Cardiac septum (tissue), 1 donor: ENCODE measurements at places on chromosomes 7 and 10.
A peak's percentile ranks its signal among the peaks of the same experiment; 100 is the strongest.

- DNase-seq: no peak
These were observed 95.2 kb downstream of the GLCCI1 start for GRCh38 chr7:8063706-8064297.

DNA sequence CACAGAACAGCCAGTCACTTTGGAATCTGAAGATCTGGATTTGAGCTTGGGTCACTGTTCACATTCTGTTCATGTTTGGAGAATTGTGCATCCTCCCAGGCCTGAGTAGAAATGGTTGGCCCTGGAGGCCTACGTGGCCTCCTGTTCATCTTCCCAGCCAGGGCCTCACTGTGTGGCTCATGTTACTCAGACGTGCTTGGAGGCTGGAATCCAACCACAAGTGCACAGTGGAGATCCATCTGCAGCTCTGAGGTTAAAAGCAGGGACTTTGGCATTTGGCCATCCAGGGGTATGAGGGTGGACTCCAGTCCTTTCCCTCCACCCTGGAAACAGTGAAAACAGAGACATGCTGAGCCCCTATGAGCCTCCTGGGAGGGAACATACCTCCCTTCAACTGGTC lies 709.0 kb upstream of the IGFBP3 start:
- DNase-seq: no peak

DNA sequence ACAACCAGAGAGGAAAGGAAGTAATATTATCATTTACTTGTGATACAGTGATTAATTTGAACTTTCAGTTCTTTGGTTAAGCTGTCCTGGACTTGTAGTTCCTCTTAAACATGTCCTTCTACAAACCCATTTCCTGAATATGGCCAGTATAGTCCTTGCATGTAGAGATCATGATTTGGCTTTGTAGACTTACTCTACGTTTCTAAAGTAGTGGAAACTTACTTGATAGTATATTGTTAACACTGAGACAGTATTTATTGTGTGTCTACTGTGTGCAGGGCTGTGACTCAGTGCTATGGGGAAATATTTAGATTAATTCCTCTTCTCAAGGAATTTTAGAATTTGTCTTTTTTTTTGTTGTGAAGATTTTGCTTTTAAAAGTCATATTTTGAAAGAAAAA lies 109.5 kb downstream of the NRF1 start:
- no peak for DNase-seq

DNA sequence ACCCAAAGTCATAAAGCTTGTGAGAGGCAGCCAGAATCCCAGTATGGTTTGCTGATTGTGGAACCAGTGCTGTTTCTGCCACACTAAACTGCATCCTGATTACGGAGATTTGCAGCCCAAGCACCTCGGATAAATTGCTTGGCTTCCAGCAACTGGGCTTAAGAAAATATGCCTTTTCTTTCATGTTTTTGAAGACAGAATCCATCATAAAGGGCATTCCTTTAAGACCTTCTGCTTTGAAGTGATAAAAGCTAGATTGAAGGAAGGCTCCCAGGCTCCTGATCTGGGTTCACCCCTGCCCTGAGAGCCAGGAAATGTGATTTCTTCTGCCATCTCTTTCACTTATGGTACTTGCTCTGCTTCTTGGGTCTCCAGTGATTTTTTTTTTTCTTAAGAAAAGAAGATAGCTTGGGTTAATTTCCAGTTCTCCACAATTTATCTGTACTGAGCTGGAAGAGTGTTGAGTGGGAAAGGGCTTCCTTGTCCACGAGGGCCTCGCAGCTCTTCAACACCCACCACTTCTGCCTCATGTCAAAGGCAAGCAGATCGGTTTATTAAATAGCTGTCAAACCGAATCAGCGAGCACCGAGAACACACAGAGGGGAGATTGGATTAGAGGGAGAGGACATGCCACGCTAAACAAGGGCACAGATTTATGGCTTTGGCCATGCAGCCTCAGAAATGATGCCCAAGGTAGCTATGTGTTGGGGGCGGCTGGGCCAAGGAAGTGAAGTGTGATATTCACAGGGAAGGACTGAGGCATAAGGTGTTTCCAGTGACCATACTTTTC lies 94.9 kb upstream of the TBX20 start:
- DNase-seq: no peak

DNA sequence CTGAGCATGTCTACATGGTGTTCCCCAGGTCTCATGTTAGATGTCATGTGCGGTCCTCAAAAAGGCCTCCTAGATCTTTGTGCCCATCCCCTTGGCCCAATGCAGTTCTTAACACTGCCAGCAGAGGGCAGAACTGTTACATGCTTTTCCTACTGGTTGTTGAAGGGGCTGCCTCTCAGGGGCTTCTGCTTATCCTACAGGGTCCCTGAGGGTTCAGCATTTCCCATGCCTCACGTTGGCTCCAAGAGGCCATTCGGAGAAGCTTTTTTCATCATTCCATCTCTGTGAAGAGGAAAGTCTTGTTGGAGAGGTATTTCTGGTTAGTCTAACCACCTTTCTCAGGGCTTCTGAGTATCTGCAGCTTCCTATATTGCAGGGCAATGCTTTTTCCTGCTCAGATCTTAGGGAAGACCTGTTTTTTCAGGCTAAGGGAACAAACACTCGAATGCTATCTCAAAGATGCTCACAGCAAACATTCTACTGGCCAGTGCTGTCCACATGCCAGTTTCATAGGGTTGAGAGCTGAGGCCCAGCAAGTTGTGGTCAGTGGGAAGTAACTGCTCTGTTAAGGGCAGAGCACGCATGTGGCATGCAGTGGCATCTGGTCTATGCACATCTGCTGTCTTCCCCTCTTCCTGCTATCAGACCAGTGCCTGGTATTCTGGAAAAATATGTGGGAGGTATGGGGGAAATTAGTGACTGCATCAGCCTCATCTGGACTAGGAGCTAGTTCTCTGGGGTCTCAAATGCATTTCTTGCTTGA lies 31.5 kb downstream of the MBL2 start:
- DNase-seq: no peak

DNA sequence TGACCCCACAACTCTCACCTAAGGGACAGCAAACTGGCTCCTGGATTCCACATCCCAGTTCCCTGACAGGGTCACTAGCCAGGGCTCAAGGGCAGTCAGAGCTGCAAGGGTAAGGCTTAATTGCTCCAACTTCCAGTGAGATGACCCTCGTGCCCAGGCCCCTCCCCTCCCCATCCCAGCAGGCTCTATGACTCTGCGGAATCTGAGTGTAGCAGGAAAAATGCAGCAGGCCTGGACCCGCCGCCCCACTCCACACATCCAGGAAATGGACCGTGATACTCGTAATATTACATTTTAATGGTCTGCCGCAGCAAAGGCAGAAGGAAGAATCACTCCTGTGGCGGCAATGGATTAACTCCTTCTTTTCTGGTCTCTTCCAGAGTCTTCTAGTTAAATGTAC lies 91.7 kb upstream of the CHST15 start:
- DNase-seq: no peak

GRCh38 chr7:74615933-74616780 lies 41.4 kb upstream of the GTF2I start:
- no peak for DNase-seq

DNA sequence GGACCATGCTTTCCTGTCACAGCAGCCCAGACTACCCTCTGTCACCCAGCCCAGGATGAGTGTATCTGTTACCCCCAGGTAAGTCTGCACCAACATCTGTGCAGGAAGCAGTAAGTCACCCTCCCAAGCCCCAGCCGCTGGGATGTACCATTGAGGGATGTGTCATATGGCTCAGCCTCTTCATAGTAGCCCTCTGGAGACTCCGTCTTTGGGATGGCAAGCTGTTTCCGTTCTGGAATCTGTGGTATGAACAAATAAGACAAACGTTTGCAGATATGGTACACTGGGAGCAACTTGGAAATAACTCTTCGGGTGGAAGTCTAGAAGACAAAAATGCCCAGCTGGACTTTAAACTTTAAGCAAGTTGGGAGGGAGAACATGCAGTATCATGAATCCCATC lies 81.3 kb downstream of the AFAP1L2 start:
- DNase-seq: no peak

- DNase-seq: no peak
These were observed 3.8 kb downstream of the CCM2 start for GRCh38 chr7:45003789-45004188.

DNA sequence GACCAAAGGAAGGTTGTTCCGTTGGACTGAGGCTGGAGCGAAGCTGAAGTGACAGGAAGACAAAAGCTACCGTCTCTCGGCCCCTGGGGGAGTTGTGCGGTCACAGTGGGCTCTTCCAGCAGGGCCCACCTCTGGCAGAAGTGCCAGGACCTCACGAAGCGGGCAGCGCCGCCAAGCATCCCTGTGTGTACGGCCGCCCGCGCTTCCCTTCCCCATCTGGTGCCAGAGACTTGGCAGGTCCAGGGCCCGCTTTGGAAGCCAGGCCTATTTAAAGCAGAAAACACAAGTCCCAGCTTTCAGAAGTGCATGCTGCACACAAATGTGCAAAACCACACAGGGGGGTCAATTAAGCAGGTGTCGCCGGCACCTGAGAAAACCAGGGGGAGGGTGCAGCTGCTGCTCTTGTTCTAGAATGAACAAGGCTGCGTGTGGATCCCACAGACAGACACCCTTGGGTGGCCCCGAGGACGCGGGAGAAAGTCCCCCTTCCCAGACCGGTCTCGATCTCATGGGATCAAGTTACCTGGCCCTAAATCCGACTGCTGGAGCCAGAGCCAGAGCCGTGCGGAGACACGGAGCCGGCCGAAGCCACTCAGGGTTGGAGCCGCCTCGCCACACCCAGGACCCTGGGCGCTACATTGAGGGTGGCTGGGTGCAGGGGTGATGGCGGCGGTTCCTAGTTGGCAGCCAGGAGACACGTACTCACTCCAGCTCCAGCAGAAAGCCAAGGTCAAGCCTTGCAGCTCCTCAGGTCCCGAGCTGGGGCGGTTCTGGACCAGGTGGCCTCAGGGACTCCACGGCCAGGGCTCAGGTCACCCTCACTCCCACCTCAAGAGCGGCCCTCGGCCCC lies 51.8 kb upstream of the PPP2R2D start:
- DNase-seq: peak; percentile 72

DNA sequence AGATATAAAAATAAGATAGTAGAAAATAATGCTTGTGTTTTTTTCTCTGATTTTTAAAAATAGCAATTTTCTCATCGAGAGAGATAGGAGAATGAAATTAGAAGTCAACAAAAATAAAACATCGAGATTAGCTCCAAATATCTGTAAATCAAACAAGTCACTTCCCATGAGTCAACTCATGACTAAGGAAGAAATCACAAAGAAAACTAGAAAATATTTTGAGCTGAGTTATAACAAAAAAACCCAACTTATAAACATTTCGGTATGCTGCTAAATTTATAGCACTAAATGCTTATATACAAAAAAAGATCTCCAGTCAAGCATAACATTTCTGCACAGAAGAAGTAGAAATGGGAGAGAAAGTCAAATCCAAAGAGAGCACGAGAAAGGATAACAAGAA lies 140.1 kb downstream of the ITGA8 start:
- no peak for DNase-seq

DNA sequence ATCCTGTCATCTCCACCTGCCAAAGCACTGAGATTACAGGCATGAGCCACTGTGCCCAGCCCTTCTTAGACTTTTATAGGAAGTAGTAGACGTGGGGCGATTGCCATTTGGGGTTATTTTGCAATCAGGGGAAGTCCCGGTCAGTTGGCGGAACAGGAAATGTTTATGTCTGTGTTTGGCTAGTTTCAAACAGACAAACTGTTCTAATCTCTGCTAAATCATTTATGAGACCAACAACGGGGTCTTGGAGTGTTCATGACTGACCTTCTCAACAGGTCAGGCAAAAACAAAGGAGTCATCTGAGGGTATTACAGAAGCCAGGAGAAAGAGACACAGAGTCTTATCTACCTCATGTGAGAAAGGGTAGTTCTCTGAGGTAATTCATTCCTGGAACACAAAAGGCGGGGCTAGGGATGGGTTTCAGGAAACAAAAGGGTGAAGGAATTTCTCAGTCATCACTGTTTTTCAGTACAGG lies 6.6 kb upstream of the TPK1 start:
- peak; percentile 84 for DNase-seq

DNA sequence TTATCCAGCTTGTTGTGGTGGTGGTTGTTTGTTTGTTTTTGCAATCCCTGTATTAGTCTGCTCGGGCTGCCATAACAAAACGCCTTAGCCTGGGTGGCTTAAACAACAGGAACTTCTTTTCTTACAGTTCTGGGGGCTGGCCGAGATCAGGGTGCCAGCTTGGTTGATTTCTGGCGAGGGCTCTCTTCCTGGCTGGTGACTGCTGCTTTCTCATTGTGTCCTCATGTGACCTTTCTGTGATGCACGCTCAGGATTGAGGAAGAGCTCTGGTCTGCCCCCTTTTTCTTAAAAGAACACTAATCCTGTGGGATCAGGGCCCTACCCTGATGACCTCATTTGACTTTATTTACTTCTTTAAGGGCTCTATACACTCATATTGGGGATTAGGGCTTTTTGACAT lies 107.1 kb upstream of the NRP1 start:
- DNase-seq: no peak

DNA sequence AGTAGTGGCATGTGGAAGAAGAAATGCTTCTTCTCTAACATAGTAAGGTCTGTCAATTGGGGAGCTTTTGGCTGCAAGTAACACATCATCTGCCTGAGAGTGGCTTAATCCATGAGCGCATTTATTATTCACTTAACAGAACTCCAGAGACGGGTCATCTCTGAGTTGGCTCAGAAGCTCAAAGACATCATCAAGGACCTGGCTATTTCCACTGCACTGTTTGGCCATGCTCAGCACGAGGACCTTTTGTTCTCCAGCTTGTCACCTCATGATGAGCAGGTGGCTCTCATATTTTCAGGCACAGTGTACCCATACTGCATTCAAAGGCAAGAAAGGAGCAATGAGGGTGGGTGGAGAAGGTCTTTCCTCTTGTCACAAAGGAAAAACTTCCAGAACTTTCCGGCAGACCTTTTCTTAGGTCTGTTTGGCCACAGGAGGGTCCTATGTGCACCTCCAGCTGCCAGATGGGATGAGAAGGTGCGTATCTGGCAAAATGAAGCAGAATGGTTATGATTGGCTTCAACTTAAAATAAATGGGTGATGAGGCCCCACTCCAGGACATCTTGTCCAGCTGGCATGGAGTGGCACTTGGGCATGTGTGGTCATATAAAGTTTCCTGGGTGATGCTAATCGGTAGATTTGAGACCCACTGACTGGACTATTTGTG lies 55.6 kb upstream of the SHH start:
- peak; percentile 47 for DNase-seq

GRCh38 chr7:2521952-2522591 lies 2.5 kb downstream of the LFNG start:
- no peak for DNase-seq

DNA sequence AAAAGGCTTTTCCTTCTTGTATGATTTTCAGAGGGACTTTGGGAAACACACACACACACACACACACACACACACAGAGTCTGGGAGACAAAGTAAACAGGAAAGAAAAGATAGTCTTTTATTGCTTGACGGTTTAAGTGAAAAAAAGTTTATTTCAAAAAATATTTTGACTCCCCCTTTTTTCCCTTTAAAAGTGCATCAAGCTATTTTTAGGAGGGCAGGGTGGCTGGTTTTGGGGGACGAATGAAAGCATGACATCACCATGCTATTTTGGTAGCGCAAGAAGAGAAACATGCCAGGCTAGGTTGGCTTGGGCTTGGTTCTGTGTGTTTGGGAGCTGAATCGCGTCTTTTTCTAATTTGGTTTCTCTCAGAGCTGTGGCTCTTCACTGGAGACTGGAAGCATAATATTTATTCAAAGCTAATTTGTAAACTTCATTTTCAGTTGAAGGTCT lies 129.2 kb downstream of the BAMBI start:
- no peak for DNase-seq

GRCh38 chr10:37975401-37975991 lies 951 bp downstream of the ZNF25 start:
- DNase-seq: no peak
